ENCODE measurements at places on chromosomes 4 and X.

GRCh38 chr4:175616287-175616686 is 195.8 kb downstream of the GPM6A start:
- no peak for DNase-seq

GRCh38 chr4:80213117-80213815 is 16.0 kb downstream of the PRDM8 start:
- no peak for DNase-seq

- no peak for DNase-seq
These were observed 212.5 kb downstream of the PRDM5 start for GRCh38 chr4:120709991-120710390.

DNA sequence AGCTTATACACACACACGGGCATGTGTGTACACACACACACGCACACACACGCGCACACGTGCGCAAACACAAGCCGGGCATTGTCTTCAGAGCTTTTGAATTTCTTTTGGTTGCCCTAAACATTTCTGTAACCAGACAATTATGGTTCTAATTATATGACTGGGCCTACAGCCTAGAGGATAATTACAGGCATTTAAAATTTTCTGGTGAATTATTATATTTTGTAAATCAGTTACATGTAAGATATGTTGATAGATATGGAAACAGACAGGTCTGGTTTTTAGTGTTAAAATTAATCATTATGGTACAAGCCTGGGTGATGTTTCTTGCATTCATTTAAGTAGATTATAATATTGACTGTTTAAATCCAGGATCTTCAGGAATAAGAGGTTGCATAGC is 1120.5 kb downstream of the ADGRL3 start:
- no peak for DNase-seq

DNA sequence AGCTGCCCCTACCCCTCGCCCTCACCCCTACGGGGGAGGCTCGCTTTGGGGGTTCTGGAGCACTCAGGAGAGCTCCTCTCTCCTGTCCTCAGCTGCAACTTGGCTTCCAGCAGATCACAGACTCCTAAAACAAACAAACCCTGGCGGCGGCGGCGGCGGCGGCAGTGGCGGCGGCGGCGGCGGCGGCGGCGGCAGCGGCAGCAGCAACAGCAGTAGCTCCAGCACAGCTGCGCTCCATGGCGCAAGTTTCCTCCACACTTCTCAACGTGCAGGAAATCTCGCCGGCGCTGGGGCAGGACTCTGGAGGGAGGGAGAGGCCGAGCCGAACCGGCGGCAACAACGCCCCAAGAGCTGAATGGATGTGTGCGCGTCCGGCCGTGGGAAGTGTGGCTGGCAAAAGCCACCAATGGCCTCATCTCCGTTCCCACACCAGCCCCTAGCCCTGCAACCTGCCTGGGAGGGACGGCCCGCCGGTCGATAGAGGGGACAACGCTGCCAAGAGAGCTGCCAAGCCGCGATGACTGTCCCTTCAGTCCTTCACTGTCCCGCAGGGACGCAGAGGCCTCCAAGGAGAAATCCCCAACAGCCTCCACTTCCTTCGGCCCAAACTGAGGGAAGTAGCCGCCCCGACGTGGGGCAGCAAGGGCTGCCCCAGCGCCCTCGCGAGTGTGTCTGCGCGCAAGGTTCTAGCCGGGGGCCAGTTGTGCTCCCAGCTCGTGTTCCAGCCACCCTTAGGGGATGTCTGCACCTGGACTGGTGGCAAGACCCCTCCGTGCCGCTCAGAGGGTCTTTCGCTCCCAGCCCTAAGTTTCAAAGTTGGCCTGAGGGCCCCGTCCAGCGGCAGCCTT is 775 bp downstream of the SHROOM4 start:
- DNase-seq, result no peak

- no peak for DNase-seq
These were observed 107.0 kb upstream of the STIM2 start for GRCh38 chr4:26753617-26754016.

DNA sequence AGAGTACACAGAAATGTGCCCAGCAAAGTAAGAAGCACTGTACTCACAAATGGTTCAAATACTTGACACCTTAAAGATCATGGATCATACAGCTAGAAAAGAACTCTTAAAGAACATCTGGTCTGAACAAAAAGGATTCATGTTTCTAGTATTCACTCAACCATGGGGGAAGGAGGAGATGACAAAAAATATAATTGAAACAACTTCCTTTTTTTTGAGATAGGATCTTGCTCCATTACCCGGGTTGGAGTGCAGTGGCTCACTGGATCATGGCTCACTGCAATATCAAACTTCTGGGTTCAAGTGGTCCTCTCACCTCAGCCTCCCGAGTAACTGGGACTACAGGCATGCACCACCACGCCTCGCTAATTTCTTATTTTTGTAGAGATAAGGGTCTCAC is 6.0 kb downstream of the DHX15 start:
- no peak for DNase-seq

DNA sequence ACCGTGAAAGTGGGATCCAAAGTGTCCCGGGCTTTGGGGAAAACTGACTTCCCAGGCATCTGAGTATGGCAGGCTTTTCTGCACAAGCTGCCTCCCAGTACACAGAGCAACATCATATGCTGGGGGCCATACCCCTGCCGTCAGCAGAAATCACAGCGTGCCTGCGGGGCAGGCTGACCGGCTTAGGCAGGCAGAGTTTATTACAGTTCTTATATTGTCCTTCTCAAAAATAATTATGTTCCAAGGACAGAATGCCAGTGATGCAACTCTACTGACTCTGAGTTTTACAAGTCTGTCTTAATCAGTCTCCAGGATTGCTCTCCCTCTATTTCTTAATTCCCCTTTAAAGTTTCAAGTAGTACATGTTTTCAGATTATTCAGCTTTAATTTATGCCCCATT is 37.0 kb downstream of the IL21 start:
- DNase-seq, result no peak

DNA sequence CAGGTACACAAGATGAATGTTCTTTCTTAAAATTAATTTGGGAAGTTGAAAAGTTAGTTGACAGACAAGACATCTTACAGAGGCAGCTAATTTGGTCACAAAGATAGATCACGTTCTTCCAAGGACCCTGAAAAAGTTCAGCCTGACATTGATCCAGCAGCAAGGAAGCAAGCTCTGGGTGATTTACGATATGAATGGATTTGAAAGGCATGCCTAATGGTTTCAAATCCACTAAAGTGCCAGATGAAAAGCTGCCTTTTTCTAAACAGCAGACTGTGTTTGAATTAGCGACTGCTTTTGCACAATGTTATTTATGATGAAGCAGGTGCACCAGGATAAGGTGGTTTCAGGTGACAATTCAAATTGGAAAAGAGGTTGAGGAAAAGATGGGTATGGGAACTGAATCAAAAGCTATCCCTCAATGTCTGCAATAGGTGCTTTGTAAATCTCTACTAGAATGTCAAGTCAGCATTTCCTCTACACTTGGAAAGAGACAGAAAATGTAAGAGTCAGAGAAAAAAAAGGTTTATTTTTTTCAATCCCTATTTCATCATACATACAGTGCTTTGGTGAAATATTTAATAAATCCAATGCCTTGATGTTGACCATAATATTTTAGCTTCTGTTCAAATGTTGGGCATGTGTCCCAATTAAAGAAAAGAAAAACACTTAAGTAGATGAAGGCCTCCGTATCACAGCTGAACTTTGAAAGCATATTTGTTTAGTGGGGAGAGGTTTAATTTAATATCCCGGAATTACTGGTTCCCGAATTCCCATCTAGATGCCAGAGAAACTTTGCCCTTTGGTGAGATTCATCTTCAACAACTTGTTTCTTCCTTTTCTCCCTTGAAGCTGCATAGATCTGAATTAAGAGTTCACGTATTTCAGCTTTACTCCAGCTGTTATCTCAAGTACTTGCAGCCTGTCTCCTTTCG is 6.0 kb downstream of the RASGEF1B start:
- DNase-seq, result no peak

GRCh38 chr4:173685165-173685830 is 155.3 kb upstream of the HAND2 start:
- DNase-seq, result no peak

All from hippocampal formation (tissue), 2 donors.